ENCODE measurements at places on chromosomes 3 and 15. TPM values are rescaled to one million over a fixed set of nuclear protein-coding genes. Genes with fewer than 3 reads are reported as not detected.

GRCh38 chr3:72657666-72658065, 190.6 kb downstream of the SHQ1 start:
- DNase-seq: no peak

DNA sequence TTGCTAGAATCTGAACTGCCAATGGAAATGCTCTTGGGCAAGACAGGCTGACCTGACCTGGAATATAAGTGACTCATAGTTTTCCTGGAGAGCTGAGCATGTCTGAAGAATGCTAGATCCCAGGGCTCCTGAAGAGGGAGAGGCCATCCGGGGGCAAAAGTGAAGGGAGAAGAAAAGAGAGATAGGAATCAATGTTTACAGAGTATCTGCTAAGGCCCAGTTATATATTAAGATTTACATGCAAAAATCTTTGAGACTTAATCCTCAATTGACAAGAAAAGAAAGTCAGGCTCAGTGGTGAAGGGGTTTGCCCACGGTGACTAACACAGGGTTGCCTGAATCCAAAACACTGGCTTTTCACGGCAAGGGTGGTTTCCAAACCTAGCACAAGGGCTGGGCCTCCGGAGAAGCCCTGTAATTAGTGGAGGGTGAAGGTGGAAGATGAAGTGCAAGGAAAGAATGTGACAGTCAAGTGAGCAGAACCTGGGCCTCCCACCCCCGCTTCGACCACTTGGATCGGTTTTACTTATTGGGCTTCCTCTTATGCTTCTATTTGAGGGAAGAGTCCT, 91.7 kb upstream of the FGF12 start:
- DNase-seq: peak; percentile 58

- DNase-seq: no peak
These were observed 28.4 kb upstream of the MEF2A start for GRCh38 chr15:99537344-99537743.

- no peak for DNase-seq
These were observed 953.4 kb downstream of the ZPLD1 start for GRCh38 chr3:103388214-103388613.

Gene ASB14
- total RNA-seq: not detected

Gene SERPINI1
- total RNA-seq: 3.1 TPM

Gene TRPM1
- total RNA-seq: not detected

All from activated CD4-positive, alpha-beta memory T cell treated with anti-CD3 and anti-CD28 coated beads, Interleukin-2, amount 10 ng/mL, durations not matched to agents 7 days and 5 days (primary cell).